ENCODE measurements at places on chromosomes 4 and X.
A peak's percentile ranks its signal among the peaks of the same experiment; 100 is the strongest.

GRCh38 chr4:28310926-28311325, 1450.3 kb downstream of the STIM2 start:
- DNase-seq = no peak

DNA sequence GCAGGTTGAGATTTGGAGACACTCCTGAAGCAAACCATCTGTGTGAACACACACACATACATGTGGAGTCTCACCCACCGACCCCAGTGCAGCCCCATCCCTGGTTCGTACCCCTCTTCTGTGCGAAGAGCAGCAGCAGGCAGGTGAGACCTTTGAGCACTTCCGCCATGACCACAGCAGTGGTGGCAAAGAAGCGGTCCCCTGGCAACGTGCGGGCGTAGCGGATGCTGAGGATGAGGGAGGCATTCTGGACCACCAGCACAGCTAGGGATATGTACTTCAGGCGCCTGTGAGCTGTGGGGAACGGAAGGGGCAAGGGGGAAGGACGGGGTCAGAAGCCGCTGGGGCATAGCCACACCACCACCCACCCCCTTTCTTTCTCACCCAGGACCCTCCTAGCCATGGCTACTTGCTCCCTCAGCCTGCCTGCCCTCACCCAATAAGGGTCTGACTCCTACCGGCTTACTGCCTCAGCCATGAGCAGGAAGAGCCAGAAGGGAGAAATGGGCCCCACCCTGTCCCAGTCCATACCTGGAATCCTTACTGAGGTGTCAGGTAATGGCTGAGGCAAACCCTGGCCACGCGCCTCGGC, 1.6 kb downstream of the SLC35A2 start:
- DNase-seq = no peak

DNA sequence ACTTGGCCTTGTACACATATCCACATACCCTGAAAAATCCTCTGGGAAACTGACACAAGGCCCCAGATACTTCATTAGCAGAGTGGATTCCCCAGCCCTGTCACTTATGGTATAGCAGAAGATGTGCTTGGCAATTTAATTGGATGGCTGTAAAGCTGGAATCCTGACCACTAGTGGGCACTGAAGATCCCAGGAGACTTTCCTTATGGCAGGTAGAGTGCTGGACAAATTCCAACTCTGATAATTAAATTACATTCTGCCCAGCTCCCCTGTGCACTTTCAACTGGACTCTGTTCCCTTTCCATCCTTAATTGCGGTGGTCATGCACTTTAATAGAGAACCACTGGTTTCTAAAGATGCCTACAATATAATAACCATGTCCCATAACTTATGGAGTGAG, 119.8 kb downstream of the DCK start:
- DNase-seq = no peak

GRCh38 chr4:139299536-139299935, 1.8 kb upstream of the NAA15 start:
- no peak for DNase-seq

DNA sequence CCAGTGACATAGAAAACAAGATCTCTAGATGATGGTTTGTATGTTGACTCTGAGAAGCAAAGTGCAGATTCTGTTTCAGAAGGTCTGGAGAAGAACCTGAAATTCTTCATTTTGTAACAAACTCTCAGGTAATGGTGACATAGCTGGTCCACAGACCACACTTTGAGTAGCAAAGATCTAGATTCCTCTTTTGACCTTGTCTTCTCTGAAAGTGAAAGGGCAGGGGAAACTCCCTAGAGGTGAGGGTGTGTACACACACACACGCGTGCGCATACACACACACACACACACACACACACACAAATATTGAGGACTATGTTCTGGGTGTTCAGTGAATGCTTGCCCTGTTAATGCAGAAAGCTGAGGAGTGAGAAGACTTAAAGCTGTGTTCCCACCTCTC, 110.1 kb downstream of the NHSL2 start:
- no peak for DNase-seq

GRCh38 chrX:123206176-123206575, 22.1 kb downstream of the GRIA3 start:
- no peak for DNase-seq

- DNase-seq = peak; percentile 43
These were observed 1793.7 kb upstream of the TENM3 start for GRCh38 chr4:180449395-180449956.

DNA sequence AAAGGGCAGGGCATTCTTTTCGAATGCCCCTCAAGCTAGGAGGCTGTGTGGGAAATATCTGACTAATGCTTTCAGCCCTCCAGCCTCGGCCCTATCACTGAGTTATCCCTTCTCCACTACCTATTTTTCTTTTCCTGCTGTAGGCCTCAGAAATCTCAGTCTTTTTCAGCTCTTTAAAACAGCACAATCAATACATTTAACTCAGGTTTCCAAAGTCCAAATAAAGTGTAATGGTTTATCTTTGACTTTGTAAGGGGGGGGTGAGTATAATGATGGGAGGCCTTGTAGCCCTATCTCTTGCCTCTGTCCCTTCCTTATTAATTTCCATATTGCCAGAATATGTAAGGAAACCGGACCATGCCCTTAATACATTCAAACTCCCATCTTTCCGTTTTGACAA, 1.6 kb upstream of the WNK3 start:
- DNase-seq = no peak

DNA sequence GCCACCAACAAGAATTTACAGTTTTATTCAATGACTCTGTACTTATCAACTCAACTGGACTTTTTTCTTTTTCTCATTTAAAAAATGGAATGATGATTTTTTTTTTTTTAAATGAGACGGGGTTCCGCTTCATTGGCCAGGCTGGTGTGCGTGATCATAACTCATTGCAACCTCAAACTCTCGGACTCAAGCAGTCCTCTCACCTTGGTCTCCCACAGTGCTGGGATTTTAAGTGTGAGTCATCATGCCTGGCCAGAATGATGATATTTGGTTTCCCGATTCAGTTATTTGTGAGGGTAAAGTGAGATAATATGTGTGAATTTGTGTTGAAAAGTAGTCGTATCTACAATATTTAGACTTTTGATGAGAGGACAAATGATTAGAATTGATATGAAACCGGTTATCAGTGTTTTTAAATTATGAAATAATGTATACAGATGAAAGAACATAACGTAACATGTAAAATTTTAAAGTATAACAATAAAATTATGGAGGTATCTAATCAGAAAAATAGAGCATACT, 66.0 kb upstream of the UNC5C start:
- no peak for DNase-seq

- peak; percentile 82 for DNase-seq
These were observed at the start of gene NUP54 for GRCh38 chr4:76148142-76148865. Gene NUP54, minus strand, starts transcription at chr4:76148397. Its CDS starts 23 bp downstream, at chr4:76148374.

GRCh38 chr4:91826186-91826585, 477.6 kb upstream of the GRID2 start:
- DNase-seq = no peak

GRCh38 chr4:133156096-133156495, 7.0 kb downstream of the PCDH10 start:
- no peak for DNase-seq

DNA sequence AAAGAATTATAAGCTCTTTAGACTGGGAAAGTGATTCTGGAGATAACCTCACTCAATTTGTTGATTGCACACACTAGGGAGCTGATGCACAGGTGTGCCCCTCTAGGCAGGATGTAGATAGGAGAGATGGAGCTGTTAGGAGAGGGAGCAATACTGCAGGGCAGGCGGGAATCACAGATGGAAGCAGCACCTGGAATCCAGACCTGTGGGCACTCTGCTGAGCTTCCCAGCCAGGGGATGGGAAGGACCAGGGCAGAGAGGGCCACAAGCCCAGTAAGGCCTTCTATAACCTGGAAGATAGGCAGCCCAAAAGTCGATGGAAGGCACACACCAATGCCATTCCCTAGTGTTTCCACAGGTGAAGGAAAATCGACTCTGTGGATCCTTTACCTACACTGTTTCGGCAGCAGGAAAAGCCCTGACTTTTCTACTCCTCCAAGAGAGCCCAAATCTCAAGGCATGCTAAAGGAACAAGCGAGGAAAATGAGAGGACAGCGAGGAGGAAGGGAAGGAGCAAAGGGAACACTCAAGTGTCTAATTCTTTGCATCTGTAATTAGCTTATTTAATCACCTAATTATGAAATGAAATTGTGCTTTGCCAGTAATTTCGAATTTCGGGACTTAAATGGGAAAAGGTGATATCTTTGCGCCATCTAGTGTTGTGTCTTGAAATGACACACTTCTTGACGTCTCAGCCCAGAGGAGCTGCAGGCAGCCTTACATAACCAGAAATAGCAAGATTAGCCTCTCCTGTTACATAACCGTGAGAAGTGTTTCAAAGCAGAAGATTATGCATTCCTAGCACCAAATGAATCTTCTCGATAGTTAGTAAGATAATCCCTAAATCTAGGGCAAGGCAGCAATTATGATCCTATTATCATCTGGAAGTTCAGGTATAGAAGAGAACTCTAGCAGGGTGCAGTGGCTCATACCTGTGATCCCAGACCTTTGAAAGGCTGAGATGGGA, 31.0 kb upstream of the TLR3 start:
- peak; percentile 5 for DNase-seq

GRCh38 chr4:20882500-20882899, 182.2 kb downstream of the PACRGL start:
- no peak for DNase-seq

GRCh38 chrX:18465051-18465450, 39.6 kb downstream of the CDKL5 start:
- no peak for DNase-seq

GRCh38 chr4:10506077-10506476, 48.9 kb upstream of the ZNF518B start:
- no peak for DNase-seq

DNA sequence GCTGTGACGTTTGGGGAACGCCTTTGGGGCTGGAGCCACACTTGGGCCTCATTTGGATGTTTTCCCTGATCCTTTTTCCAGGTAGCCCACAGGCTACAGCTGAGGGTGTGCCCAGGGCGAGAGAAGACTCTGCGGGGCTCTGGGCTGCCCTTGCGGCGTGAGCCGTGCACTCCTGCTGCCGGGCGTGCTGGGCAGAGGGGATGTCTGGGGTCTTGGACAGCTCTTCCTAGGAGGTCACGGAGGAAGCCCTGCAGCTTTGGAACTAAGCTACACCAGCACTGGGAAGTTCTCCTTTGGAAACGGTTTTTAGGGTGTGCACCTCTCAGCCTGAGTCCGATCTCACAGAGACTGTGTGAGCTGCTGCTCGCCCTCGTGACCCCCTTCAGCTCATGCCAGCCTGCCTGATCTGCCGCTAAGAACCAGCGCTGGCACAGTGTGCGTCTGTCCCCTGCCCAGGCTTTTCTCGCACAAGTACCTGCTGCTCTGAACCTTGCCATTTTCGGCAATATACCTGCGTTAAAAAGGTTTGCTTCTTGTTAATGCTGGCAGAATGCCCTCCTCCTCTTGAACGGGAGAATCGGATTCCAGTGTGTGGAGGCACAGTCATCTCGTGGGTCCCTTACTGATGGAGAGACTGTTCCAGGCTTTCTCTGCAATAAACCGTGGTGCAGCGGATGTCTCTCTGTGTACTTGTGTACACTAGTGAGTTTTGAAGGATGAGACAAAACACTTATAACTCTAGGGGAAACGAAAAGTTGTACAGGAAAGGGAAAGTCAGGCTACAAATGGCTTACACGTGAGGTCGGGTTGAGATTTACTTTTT, 14.3 kb downstream of the MSANTD1 start:
- no peak for DNase-seq

DNA sequence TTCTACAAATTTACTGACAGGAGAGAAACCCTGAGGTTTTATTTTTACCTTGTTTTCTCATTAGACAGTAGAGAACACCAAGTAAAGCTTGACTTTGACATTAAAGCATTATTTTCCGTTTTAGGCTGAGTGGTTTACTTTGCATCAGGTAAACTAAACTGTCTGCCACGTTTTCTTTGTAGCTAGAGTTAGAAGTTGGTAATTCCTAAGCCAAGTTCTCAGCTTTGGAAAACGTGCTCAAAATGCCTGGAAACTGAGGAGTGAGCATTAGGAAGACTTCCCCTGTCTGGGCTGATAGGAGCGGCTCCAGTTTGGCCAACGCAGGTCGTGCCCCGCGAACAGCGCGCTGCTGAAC, 819 bp downstream of the PDLIM3 start:
- no peak for DNase-seq

GRCh38 chr4:61580721-61581377, 380.7 kb downstream of the ADGRL3 start:
- no peak for DNase-seq

GRCh38 chr4:169986369-169986768, 39.8 kb downstream of the MFAP3L start:
- DNase-seq = no peak

DNA sequence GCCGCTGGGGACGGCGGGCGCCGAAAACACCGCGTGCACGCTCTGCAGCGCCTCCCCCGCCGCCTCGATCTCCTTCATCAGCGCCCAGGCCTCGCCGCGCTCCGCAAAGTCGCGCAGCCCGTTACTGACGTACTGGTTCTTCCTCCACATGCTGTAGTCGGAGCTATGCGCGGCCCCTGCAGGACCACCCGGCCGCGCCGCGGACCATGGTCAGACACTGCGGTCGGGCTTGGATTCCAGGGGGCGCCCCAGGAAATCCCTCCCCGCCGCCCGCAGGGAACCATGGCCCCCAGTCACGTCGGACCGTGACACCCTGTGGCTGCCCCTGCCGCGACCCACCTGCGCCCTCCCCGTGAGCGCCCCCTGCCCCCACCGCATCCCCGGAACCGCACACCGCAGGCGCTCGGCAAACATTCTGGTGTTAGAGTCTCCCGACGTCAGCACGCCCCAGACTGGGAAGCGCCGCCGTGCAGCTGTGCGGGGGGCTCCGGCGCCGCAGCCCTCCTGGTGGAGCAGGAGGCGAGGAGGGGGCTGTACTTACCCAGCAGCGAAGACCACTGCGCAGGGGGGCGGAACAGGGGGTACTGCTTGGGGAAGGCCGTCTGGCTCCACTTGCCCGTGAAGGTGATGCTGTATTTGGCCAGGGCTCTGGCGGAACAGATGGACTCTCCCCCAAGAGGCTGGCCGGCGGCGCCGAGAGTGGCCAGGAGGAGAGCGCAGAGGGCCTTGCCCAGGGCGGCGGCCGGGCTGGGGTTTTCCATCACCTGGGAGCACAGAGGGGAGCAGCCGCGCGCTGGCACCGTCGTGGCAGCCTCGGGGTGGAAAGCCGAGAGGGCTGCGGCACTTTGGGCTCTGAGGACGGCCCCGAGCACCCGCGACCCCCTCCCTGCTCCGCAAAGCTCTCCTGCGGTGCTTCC, 814 bp downstream of the SPON2 start:
- peak; percentile 10 for DNase-seq

DNA sequence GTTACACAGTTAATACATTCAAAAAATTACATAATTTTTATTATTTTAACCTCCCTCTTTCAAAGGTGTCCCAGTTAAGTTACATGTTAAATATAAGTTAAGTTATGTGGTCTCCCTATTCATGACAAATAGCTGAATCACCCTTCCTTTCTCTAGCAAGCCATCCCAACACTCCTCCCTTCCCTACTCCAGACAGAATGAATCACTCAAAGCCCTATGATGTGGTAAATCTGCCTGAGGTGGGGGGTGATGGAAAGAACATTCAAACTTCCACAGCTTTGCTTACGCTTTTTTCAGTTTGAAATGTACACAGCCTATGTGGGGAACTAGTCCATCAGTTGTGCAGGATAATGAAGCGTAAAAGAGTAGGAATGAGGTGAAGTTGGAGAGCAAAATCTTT, 90.2 kb downstream of the CXCL13 start:
- DNase-seq = no peak
